ENCODE measurements at places on chromosomes 2 and 18. TPM values are rescaled to one million over a fixed set of nuclear protein-coding genes. Genes with fewer than 3 reads are reported as not detected.

Gene RUFY4
- not detected for total RNA-seq

Gene IL1R1
- total RNA-seq, result 0.52 TPM

Gene CPLX4
- not detected for total RNA-seq

Gene AGXT
- total RNA-seq, result not detected

GRCh38 chr2:30686000-30686399 is 121.2 kb downstream of the CAPN13 start:
- no peak overlapping the region for H3K27ac ChIP-seq
- no peaks in the 10 kb centered on the region for H3K36me3 ChIP-seq
- DNase-seq, result no peak
- H3K4me1 ChIP-seq, result no peaks in the 10 kb centered on the region

DNA sequence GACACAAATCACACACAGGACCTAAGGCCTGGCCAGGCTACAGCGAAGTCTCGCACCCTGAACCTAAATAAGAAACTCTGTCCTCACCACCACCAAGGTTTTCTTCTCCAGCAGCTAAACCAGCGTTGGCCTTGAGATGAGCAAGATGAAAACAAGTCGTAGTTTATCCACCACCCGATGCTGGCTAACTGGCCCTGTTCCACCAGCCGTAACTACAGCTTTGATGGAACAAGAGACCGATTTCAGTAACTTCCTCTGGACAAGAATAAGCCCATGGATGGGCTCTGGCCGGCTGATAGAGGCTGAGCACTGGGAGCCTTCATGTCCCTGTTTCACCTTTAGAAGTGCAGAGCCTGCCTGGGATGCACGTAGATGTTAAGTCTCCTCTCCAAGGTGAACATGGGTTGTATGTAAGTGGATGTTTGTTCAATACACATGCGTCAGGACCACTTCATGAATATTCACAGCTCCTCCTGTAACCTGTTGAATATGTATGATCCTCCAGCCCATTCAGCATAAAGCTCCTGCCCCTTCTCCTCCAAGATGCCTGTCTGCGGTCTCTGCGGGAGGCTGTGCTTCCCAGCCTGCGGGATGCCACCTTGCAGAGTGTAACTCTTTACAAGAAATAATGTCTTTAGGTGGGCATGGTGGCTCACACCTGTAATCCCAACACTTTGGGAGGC is 24.2 kb downstream of the ADI1 start:
- no peaks in the 10 kb centered on the region for H3K4me1 ChIP-seq
- no peaks in the 10 kb centered on the region for H3K27me3 ChIP-seq
- H3K4me3 ChIP-seq, result no peak overlapping the region
- H3K27ac ChIP-seq, result no peak overlapping the region

DNA sequence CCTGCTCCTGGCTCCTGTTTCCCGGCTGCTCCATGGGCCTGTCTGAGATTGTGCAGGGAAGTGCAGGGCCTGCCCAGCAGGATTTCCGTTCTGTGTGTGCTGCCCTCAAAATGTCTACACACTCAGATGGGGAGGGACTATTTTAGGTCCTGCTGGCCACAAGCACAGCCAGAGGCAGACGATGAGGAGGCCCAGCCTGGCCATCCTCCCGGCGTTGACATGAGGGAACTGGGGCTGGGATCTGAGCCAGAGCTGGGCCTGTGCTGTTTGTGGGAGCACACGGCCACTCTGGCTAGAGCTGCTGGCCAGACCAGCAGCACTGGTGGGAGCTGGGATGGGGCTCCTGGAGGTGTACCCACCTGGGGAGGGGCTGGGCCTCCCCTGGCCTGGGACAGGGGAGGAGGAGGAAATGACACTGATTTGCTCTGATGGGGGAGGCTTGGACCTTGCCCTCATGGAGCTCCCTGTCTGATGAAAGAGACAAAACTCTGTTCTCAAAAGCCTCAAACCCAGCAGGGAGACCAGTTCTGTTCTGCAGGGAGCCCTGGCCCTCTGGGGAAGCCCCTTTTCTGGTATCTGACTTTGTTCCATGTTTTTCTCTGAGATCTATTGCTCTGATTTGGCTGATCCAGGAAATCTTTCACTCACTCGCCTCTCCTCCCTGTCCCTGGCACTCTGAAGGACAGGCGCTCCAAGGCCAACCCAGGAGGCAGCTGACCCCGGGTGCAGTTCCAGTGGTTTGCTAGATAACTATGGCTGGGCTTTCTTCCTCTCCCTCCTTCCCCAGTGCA is 161.8 kb downstream of the DYSF start:
- no peaks in the 10 kb centered on the region for H3K27me3 ChIP-seq
- no peak for DNase-seq
- H3K36me3 ChIP-seq, result no peaks in the 10 kb centered on the region
- H3K27ac ChIP-seq, result no peak overlapping the region
- no peak overlapping the region for H3K4me3 ChIP-seq

DNA sequence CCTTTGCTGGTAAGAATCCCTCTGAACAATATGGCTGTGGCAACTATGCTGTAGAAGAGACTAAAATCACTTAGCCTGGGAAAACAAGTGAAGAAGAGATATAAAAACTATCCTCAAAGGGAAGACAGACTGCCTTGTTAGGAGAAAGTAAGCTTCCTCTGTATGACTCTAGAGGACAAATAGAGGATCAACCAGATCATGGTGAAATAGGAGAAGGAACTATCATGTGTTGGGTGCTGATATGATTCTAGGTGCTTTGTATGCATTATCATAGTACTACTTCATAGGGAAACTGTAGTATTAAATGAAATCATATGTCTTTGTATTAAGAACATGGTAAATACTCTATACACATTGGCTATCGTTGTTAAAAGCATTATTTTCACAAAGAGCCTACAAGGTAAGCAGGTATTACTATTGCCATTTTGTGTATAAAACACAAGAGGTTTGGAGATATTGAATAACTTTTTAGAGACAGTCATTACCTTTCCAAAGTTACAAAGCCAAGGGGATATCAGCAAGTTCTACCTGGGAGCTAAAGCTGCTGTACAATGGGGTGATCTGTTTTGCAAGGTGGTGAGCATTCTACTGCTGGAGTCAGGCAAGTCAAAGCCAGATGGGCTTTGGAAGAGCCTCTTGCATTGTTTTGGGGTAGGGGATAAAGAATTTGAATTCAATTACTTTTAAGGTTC is 402.6 kb downstream of the ALK start:
- no peak overlapping the region for H3K4me3 ChIP-seq
- H3K4me1 ChIP-seq, result no peaks in the 10 kb centered on the region
- no peak for DNase-seq
- H3K27ac ChIP-seq, result no peak overlapping the region
- no peaks in the 10 kb centered on the region for H3K27me3 ChIP-seq

- H3K27me3 ChIP-seq, result no peaks in the 10 kb centered on the region
- no peak overlapping the region for H3K27ac ChIP-seq
- no peak overlapping the region for H3K4me3 ChIP-seq
- H3K36me3 ChIP-seq, result no peaks in the 10 kb centered on the region
These were observed 37.5 kb upstream of the SCN9A start for GRCh38 chr2:166413255-166413654.

DNA sequence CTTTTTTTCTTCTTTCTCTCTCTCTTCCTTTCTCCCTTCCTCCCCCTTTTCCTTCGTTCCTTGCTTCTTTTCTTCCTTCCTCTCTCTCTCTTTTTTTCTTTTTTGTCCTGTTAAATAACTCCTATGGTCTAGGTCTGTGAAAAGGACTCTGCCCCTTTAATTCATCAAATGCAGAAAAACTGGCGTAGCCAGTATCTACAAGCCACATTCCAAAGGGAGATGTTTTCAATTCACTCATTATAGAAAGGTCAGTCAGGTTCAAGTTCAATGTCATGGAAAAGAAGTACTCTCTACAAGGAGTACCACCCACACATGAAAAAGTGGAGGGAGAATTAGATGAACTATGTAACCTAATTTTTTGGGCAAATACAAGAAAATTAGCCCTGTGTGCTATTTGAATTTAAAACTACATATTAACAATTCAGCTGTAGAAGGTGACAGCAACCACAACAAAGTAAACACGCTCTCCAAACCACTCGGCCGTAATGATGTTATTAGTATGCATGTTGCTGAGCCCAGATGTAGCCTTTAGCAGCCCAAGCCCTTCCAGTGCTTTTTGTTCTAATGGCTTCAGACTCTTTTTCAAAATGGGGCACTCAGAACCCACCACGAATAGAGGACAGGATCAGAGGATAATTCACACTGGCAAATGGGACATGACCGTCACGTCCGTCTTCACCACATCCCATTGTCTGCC is 735.4 kb upstream of the FANCL start:
- no peak overlapping the region for H3K27ac ChIP-seq
- H3K36me3 ChIP-seq, result no peaks in the 10 kb centered on the region
- H3K27me3 ChIP-seq, result no peaks in the 10 kb centered on the region
- no peak overlapping the region for H3K4me3 ChIP-seq
- no peak for DNase-seq

All from activated T-helper 2 cell treated with anti-CD3 and anti-CD28 coated beads, Interferon-gamma antibody, Interleukin-2, Interleukin-4, amounts not matched to agents 10 μg/mL and 5 μg/mL and 100 μg/mL, durations not matched to agents 14 hours and 24 hours and 36 hours (primary cell).